Fibroblast of skin of back (primary cell): ENCODE measurements at places on chromosomes 5 and 9.

DNA sequence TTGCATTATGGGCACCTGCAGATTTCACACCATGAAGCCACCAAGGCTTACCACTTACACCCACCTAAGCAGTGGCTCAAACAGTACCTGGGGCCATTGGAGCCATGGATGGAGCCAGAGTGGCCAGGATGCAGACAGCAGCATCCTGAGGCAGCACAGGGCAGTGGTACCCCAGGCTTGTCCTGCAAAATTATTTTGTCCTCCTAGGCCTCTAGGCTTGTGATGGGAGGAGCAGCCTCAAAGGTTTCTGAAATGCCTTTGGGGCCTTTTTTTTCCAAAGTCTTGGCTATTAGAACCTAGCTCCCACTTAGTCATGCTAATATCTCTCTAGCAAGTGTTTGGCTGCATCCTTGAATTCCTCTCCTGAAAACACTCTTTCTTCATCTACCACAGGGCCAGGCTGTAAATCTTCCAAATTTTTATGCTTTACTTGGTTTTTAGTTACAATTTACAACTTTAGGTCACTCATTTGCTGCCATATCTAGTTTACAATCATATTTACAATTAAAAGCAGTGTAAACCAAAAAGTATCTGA is 15.7 kb downstream of the TMC1 start:
- no peak for DNase-seq

- DNase-seq: no peak
Observed at GRCh38 chr5:56845904-56846480, 30.6 kb downstream of the MAP3K1 start.

DNA sequence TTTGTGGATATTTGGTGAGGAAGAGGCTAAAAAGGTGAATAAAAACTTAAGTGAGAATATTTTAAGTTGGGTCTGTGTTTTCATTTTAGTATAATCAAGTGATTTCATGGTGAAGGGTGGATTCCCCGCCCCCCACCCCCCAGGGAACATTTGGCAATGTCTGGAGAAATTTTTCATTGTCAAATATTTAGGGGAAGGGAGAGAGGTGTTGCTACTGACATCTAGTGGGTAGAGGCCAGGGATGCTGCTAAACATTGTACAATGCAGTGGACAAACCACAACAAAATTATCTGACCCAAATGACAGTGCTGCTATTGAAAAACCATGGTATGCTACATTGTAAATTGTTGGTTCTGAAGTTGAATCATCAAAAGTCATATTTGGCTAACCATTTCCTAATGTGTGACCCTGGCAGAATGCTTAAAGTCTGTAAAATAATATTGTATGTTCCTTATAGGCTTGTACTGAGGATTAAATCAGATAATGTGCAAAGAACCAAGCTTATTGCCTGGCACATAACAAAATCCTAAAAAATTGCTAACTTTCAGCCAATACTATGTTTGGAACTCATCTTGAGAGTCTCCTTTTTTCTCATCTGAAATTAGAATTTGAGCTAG is 5.6 kb downstream of the C5orf24 start:
- peak; percentile 69 for DNase-seq

DNA sequence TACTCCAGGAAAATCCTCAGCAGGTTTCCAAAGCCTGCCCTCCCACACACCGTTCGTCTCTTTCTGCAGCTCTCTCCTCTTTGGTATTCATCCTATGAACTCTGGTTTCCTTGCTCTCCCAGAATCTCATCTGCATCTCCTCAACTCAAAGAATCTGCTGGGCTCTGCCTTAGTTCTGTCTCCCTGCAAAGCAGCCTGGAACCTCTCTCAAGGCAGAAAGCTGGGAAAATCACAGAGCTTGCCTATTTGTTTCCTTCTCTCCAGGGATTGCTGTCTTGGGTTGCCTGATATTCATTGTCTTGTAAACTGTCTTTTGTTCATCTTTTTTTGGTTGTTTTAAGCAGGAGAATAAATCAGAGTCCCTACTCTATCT is 5.3 kb upstream of the ERAP2 start:
- no peak for DNase-seq

- DNase-seq: no peak
Observed at GRCh38 chr5:51829691-51830090, 446.4 kb downstream of the ISL1 start.

- no peak for DNase-seq
Observed at GRCh38 chr5:176798949-176799348, 11.4 kb upstream of the UNC5A start.

GRCh38 chr5:10566543-10567068 is 2.7 kb downstream of the ANKRD33B start:
- no peak for DNase-seq

- no peak for DNase-seq
Observed at GRCh38 chr5:638501-639252, 26.5 kb downstream of the CEP72 start.

GRCh38 chr5:68884144-68884754 is 209.6 kb upstream of the SLC30A5 start:
- no peak for DNase-seq

DNA sequence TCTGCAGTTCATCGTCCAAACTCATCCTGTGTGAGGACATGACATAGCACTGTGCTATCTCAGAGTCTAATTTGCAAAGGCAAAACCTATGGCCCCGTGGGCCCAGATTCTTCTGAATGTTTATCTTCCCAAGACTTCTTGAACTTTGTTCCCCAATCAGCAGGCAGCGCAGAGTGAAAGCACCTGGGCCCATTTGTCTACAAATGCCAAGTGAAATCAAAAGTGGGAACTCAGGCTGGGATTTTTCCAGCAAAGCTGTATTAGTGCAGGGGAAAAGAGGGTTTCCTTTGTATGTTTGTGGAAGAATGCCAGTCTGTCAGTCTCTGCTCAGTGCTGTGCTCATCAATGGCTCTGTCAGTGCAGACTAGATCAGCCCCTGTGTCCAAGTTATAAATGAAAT is 55.8 kb downstream of the FOXD1 start:
- no peak for DNase-seq

- DNase-seq: peak; percentile 32
Observed at GRCh38 chr9:99400184-99400731, 178.2 kb downstream of the SEC61B start.
